ENCODE measurements at places on chromosomes 13 and 19.

DNA sequence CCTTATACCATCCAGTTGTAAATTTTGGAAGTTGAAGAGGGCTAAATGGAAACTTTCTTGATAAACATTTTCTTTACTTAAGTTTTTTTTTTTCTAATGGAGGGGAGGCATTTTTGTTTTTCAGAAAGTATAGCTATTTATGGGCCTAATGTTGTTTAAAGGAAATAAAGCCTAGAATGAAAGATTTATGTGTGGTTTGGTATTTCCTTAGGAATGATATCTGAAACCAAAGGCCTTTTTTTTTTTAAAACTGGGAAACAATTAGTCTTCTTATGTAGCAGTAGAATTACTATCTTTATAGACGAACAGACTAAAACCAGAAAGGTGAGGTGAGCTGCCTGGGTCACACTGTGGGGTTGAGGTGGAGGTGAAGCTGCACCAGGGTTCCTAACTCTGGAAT lies 80.1 kb downstream of the ESD start:
- no peak for DNase-seq

DNA sequence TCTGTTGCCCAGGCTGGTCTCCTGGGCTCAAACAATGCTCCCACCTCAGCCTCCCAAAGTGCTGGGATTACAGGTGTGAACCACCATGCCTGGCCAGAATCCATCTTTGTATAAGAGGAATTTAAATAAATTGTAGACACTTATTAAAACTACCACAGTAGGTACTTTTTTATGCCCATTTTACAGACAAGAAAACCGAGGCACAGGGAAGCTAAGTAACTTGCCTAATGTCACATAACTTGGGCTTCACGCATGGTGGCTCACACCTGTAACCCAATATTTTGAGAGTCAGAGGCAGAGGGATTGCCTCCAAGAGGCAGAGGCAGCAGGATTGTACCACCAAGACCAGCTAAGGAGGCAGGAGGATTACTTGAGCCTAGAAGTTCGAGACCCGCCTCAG lies 22.7 kb upstream of the CALM3 start:
- DNase-seq = no peak

GRCh38 chr13:87680298-87680697 lies 9.1 kb downstream of the SLITRK5 start:
- no peak for DNase-seq

- no peak for DNase-seq
These were observed 4.8 kb downstream of the MEGF8 start for GRCh38 chr19:42330241-42330711.

GRCh38 chr19:13078897-13079541 lies 23.6 kb downstream of the LYL1 start:
- no peak for DNase-seq

DNA sequence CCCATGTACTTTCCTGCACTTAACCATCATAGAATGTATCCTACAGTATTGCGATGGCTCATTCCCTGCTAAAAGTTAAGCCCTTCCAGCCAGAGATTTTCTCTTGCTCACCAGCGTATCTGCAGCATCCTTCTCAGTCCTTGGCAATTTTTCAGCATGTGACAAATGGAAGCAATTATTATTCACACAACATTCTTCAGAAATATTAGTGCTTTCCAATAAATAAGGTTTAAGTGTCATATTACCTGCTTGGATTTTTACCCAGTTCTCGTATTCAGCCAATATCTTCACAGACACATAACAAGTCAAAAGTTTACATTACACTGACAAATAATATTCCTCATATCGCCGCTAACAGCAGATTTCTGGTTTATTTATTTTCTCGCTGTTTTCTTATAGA lies 82.3 kb downstream of the POU4F1 start:
- no peak for DNase-seq

- no peak for DNase-seq
These were observed 70.0 kb upstream of the GTF3A start for GRCh38 chr13:27354379-27354778.

GRCh38 chr13:43805071-43805468 lies 18.3 kb upstream of the ENOX1 start:
- peak; percentile 4 for DNase-seq

GRCh38 chr13:47548294-47548840 lies 452.7 kb downstream of the SUCLA2 start:
- DNase-seq = no peak

GRCh38 chr13:31875134-31875533 lies 135.8 kb downstream of the RXFP2 start:
- DNase-seq = no peak

GRCh38 chr19:42066075-42066754 lies 3.8 kb downstream of the GRIK5 start:
- DNase-seq = no peak

DNA sequence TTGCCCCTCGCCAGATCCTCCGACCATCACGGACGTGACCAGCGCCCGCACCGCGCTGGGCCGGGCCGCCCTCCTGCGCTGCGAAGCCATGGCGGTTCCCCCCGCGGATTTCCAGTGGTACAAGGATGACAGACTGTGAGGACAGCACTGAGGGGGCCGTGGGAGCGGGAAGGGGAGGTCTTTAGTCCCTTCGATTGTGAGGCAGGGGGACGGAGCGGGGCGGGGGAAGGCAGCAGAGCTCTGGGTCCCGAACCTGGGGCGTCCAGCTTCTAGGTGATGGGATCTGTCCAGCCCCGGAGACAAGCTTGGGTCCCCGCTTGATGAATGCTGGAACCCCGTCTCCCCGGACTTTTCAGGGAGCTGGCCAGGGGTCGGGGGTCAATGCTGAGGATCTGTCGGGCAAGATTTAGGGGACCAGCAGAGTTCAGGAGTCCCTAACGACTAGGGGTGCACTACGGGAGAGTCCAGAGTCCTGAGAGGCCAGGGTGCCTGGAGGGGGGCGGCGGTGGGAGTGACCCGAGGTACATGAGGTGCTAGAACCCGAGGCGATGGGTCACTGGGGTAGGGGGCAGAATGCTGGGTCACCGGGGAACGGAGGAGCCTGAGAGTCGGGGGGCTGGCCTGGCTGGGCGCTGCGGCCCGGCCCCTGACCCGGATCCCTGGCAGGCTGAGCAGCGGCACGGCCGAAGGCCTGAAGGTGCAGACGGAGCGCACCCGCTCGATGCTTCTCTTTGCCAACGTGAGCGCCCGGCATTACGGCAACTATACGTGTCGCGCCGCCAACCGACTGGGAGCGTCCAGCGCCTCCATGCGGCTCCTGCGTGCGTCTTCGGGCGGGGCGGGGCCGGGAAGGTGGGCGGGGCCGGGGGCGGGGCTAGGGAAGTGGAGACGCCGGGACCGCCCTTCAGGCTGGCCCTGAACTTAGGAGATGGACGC lies 14.6 kb downstream of the VSIG10L start:
- DNase-seq = peak; percentile 56

- DNase-seq = no peak
These were observed 28.9 kb upstream of the ZNF808 start for GRCh38 chr19:52498571-52498970.
